ENCODE measurements at places on chromosomes 11 and 22.
A peak's percentile ranks its signal among the peaks of the same experiment; 100 is the strongest.

- DNase-seq = no peak
Observed at GRCh38 chr11:107006076-107006833, 12.0 kb downstream of the GUCY1A2 start.

DNA sequence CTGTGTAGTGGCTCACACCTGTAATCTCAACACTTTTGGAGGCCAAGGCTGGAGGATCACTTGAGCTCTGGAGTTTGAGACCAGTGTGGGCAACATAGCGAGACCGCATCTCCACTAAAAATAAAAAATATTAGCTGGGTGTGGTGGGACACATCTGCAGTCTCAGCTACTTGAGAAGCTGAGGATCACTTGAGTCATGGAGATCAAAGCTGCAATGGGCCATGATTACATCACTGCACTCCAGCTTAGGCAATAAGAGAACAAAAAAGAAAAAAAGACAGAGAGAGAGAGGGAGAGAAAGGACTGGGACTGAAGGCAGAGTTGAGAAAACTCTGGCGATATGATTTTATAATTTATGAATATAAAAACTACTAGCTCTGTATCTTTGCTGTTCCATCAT is 473.1 kb downstream of the LRRC4C start:
- DNase-seq = no peak

DNA sequence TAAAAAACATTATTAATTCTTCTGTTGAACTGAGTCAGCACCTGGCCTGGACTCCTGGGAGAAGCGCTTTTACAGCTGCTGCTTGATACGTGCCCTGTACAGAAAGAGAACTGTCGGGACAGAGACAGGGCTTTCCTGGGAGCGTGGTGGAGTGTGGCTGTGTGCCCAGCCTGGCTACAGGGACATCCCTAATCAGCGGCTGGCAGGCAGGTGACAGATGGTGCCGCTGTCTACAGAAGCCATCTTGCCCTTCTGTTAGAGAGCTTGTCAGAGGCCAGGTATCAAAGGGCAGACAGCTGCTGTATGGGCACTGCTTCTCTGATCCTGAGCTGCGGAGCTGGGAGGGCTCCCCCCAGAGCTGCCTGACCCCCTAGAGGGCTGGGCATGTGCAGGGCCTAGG is 361.8 kb downstream of the TENM4 start:
- DNase-seq = no peak

- peak; percentile 55 for DNase-seq
Observed at GRCh38 chr22:24155627-24156140, 25.6 kb upstream of the SUSD2 start.

DNA sequence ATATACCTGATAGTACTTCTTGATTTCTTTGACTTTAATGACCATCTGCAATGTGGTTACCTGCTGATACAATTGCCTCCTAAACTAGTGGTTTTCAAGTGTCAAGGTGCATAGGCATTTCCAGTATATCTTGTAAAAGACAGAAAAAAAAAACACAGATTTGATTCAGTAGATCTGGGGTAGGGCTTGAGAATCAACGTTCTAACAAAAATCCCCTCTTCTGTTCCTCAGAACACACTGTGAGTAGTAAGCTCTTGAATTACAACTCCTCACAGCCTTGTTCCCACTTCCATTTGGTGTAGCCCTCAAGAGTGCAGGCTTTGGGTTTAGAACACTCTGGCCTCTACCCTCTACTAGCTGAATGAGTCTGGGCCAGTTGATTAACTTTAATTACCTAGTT is 78.0 kb upstream of the CTSC start:
- no peak for DNase-seq

GRCh38 chr11:69219991-69220390 is 64.3 kb downstream of the SMIM38 start:
- DNase-seq = no peak
